ENCODE measurements at places on chromosomes 5 and 9.

- DNase-seq, result no peak
Observed at GRCh38 chr9:132986640-132987620, 8.4 kb downstream of the GFI1B start.

DNA sequence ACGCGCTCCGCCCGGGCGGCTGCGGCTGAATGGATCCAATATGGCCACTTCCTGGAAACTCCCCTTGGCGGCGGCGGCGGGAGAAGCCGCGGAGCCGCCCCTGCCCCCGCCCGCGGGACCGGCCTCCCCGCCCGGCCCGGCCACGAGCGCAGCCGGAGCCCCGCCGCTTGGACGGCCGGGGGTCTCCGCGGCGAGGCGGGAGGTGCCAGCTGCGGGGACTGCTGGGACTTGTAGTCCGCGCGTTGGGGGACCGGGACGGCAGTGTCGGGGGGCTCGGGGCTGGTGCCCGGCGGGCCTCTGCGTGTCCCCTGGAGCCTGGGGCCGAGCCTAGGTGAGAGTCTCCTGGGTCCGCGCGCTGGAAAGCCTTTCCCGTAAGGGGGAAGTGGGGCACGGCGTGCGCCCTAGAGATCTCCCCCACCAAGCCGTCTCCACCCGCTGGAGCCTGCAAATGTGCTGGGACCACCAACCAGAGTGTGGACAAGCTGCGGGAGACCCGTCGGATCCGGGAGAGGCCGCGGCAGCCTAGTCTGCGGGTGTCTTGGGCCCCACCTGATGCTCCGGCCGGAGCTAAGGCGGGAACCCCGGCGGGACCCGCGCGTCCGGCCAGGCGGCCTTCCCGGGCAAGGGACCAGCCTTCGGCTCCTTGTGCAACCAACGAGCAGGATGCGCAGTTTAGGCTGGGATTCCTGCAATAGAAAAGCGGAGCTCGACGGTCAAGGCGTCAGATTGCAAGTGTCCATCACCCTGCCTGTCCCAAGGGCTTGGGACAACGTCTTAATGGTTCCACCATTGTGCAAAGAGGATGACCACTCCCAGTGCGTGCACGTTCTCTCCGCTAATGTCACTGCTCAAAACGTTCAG is at the start of gene SEPTIN8:
SEPTIN8 (minus strand) TSS at position 31 of the 861 bp plus-strand sequence. CDS start 102 bp downstream, outside the sequence.
- no peak for DNase-seq

GRCh38 chr5:60488466-60489130 is 211.4 kb downstream of the DEPDC1B start:
- no peak for DNase-seq

- no peak for DNase-seq
Observed at GRCh38 chr5:72485430-72485974, 21.7 kb downstream of the ZNF366 start.

GRCh38 chr5:53071738-53072137 is 37.8 kb downstream of the MOCS2 start:
- no peak for DNase-seq

DNA sequence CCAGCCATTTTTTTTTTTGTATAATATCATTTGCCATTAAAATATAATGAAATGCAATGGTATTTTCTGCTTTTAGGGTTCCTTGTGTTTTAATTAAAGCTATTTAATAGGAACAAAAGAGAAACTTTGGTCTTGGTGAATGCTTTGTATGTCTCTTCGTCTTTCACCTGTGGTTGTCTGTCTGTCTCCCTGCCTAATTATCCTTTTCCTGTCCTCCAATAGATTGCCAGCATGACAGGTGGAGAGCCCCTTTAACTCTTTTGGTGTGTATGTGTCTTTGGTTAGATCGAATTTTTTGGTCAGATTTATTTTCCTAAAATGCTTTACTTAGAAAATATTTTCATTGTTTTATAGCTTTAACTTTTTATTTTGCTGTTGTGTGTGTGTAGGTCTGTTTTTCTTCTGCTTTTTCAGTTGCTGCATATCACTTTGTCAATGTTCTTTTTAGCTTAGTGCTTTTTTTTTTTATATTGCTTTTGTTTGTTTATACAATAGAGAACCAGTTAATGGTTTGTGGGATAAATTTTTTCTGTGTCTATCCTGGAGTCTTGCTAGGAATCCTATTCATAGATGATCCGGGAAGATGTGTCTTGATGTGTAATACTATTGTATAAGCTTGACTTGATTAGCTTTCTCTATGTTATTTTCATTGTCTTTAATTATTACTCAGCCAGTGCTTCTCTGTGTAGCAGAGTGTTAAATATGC is 8.6 kb downstream of the CHMP5 start:
- no peak for DNase-seq

DNA sequence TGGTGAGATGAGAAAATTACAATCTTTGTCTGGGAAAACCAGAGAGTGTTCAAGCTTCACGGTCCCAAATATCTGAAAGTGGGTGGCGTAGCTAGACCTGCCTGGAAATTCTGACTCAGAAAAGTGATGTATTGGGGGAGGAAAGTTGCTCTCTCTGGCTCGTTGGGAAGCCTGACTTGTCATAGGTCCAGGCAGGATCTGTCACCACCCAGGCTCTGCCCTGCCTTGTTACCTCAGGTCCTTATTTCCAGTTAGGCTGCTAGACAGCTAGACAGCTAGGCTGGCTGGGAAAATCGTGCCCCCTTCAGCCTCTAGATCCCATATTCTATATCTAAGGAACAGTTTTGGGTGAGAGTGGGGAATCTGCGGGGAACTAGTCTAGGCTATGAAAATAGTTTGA is 41.0 kb upstream of the HCN1 start:
- no peak for DNase-seq

DNA sequence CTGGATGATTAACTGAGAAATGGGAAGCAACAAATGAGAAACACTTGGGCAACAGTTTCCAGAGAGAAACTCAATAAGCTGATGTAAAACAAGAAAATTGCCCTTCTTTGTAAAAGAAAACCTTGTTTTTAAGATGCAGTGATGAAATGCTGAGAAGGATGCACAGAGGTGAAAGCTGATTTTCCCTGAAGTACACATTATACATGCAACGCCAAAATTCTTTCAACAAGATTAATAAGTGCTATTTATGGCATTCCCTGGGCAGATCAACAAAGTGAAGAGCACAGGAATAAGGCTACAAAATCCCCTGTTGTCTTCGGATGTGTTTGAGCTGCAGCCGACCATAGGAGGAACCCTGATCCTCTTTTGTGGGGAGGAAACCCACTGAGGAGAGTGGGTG is 208.0 kb upstream of the ANKH start:
- no peak for DNase-seq

DNA sequence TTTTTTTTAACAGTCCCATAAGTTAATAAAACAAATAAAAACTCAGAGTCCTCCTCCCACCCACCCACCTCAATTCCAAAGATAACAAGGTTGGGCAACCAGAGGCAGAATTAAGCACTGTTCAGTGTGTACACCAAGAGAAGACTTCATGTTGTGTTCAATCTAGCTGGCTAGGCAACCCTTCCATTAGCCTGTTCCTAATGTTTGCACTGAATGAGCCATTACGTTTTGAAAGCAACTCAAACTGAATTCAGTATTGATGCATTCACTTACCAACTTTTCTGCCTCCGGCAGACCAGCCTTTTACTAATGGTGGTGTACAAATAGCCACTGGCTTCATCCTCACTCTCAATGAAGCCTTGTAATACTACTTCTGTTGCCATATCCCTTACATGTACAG is 47.5 kb downstream of the PBX3 start:
- no peak for DNase-seq

DNA sequence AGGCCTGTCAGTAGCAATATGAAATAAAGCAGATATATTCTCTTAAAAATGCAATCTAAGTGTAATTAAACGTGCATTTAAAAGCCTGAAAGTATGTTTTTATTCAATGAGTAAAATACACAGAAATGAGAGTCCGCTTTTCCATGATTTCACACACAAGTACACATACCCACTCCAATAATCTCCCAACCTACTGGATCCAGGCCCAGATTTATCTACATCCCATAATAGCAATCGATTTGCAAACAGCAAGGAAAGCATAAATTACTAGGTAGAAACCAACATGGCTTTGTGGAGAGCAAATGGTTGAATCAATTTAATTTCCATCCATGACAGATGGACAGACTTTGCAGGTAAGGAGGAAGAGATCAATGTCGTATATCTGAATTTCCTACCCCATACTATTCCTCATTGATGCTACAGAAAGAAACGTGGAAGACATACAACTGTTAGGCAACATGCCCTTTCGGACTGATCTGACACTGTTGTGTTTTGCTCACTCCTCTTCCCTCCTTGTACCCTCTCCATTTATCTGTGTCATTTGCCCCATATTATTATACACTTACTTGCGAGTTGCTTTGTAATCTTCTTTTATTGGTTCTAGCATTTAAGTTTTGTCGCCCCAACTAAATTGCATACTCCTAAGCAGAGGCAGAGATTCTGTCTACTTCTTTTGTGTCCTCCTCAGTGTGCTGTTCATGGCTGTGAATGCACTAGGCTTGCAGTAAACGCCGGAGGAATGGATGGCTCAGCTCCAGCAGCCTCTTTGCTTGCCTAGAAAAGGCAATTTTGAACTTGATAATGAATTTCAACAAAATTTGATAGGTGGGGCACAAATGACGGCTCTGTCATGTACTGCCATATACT is 133.6 kb downstream of the NFIB start:
- no peak for DNase-seq

GRCh38 chr5:143882520-143882919 is 70.6 kb downstream of the HMHB1 start:
- no peak for DNase-seq

- DNase-seq, result no peak
Observed at GRCh38 chr5:83750749-83751148, 30.1 kb upstream of the HAPLN1 start.

DNA sequence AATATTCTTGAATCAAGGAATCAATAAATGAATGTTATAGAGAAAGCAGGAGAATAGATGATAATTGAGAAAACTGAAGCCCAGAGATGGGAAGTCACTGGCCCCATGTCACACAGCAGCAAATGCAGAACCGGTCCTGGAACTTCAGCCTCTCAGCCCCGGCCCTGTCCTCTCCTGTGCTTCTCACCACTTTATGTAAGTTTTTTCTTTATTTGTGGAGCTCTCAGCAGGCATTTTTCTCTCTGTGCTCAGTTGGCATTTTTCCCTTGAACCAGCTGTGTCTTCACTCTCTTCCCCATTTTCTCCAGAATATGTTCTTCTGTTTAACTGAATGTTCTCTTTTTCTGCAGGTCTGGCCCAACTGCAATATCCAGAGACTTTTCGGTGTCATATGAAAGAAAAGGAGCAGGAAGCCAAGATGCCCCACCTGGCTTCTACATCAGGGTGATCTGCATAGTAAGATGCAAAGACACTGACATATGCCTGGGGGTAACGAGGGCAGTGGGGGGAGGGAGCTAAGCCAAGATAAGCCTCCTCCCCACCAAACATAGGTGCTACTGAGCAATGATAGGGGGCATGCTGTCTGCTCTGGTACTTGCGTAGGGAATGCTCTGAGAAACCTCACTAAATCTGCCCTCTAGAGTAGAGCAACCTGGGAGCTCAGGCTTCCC is 12.8 kb upstream of the LCP2 start:
- DNase-seq, result no peak

- no peak for DNase-seq
Observed at GRCh38 chr5:152105085-152105484, 180.4 kb upstream of the GLRA1 start.

DNA sequence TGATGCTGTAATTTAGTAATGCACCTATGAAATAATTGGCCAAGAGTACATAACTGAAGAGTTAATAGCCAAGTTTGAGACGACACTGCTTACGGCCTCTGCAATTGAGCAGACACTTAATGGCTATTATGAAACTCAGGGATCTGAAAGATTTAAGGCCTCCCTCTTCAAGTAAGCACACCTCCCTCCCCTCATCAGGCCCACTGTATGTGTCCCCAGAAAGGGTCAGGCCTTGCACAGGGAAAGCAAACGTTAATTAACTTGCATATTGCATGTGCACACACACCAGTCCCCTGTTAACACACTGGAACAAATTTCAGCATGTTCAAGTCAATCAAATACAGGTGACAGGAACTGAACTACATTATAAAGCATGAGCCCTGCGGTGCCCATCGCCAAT is 163.6 kb downstream of the SPOCK1 start:
- DNase-seq, result peak; percentile 1

DNA sequence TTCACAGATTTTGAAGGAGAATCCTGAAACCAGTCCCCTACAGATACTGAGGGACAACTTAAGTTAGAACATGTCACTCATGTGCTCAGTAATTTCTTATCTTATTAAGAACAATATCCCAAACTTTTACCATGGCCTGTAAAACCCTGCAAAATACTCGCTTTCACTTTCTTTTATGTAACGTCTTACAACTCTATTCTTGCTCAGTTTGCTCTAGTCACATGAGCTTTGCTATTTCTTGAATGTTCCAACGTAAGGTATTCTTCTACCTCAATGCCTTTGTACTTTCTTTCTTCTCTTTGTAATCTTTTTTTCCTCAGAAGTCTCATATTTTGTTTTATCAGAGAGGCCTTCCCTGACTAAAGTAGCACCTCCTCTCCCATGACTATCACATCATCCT is 14.1 kb downstream of the TMEM38B start:
- DNase-seq, result no peak

DNA sequence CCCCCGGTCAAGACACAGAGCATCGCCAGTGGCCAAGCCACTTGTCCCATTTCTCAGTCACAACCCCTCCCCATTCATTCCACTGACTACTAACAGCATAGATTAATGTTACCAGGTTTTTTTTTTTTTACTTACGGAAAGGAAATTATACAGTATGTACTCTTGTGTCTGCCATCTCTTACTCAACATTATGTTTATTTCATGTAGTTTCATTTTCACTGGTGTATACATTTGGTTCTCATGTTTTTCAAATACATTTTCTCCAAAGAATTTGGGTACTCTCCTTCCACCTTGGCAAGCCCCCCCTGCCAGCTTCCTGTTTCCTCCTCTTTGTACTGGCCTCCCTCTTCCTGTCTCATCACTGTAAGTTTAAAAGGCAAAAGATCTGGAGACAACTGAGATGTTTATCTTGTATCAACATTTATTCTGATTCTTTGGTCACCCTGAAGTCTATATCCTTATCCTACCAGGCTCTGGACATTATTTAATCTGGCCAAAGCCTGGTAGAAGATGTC is 207.3 kb downstream of the SAXO1 start:
- no peak for DNase-seq

GRCh38 chr9:127528422-127529251 is 77.3 kb downstream of the LRSAM1 start:
- no peak for DNase-seq
